T-helper 17 cell (primary cell): ENCODE measurements at places on chromosomes 6 and 20.

GRCh38 chr6:119562168-119562567 lies 212.6 kb upstream of the MAN1A1 start:
- no peak for DNase-seq

DNA sequence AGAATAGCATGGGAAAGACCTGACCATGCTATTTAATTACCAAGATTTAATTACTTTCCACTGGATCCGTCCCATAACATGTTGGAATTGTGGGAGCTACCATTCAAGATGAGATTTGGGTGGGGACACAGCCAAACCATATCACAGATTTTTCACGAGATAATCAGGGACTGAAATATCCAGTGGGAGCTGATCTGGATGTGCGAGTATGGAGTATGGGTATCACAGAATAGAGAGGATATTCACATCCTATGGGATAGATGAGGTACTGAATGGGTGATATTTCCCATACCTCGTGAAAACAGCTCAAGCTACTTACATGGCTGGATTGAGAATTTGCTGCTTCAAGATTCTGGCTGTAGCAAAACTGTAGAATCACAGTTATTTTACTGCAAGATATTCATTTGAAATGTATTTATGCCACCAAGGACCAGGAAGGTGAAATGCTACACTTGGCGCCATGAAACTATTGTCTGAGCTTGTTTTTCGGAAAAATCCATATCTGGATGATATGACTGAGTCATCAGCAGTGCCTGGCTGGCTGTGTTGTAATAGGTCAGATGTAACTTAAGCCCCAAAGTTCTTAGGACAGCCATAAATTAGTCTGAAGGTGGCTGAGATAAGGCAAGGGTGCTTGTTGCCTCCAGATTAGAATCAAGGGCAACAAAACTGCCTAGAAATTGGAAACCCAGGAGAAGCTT lies 29.8 kb downstream of the KCNS1 start:
- no peak for DNase-seq

DNA sequence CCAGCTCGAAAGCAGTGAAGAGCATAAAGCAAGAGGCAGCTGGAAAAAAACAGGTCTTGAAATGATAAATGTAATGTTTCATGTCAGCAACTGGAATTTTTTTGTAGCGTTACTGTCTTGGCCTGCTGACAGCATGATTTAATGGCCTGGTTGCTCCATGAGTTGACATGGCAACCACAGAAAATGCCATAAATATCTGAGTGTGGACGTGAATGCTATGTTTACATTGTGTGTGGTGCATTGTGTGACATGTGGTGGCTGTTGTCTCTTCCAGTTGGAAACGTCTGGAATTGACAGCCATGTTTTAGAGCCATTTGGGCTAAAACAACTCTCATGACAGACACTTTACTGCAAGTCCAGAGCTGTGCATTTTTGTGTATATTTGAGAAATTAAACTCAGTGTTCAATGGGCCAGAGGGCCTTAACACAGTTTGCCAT lies 170.0 kb downstream of the FOXA2 start:
- DNase-seq, result no peak

GRCh38 chr20:61877776-61878477 lies 187.8 kb downstream of the TAF4 start:
- no peak for DNase-seq

DNA sequence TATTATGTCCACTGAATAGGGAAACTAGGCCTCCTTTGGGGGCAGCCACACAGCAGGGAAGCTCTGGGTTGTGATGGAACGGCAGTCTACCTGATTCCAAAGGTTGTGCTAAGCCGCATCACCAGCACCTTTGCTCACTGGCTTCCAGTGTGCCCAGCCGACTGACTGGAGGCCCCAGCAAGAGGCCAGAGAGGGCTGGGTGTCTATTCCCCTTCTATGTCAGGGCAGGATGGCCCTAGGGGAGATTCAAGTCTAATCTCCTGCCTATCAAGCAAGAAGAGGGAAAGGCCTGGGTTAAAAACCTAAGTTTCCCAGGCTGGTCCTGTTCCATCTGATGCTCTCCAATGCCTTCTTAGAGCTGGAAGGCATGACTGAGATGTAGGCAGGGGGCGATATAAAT lies 53.6 kb downstream of the JPH2 start:
- DNase-seq, result no peak

GRCh38 chr6:133300896-133301295 lies 59.7 kb downstream of the EYA4 start:
- no peak for DNase-seq

DNA sequence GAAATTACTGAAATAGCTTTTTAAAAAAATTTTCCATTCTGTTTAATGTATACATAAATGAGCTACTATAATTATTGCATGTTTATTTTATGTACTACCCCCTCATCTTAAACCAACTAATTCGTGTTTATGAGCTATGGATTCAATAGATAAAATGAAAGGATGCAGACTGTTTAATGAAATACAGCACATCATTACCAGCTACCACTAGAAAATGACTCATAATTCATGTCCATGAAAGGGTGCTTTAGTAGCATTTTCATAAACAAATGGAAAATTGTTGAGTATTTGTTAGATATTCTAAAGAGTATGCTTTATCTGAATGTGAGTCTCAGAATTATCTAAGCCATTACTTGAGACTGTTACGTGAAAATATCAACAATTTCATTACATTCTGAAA lies 1590.1 kb downstream of the HACE1 start:
- no peak for DNase-seq

GRCh38 chr6:142531727-142532126 lies 229.9 kb downstream of the ADGRG6 start:
- DNase-seq, result no peak

DNA sequence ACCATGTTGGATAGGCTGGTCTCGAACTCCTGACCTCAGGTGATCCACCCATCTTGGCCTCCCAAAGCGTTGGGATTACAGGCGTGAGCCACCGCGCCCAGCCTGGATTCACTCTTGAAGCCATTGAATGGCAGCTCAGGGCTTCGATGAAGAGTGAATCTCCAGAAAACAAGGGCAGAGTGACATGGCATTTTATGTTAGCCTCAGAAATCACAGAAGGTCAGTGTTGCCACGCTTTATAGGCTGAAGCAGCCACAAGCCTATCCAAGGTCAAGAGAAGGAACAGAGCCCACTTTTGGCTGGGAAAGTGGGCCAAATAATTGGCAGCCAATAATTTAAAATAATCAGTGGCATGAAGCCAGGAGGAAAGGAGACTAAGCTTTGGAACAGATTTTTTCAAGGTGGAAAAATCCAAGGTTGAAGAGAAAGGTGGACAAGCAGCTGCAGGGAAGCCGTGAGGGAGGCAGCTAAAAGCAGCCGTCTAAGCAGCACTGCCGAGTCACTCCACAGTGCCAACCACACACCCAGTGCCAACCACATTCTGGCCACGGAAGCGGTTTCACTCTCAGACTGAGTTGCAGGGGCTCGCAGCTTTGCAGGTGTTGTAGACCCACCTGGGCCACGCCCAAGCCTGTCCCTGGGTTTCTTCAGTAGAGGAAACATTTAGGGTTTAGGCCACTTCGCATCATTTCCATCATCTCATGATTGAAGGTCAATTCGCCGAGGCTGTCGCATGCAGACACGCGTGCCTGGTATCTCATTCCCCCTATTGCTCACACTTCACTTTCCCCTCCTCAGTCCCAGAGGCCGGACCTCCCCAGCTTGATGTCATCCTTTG lies 17.4 kb upstream of the AVP start:
- DNase-seq, result no peak

DNA sequence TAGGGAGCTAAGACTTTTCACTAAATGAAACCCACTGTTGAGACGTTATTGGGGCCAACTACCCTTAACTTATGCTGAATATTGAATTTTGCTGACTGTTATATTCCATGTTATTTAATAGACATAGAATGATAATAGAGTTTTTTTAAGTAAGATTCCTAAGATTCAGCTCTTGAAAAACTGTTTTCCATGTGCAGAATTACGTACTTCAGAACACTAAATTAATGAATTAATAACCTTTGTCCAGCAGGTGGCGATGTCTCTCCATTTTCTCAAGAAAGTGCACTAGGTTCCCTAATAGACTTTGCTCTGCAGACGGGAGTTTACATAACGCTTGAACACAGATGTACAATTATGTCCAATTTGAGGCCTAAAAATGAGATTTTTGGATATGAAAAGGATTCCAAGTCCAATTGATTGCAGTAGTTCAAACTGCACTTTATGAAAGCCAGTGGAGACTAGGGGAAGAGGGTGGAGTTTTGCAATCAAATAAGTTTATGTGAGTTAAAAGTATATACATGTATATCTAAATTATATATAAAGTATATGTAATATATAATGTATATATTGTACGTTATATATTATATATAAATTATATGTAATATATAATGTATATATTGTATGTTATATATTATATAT lies 282.1 kb downstream of the UST start:
- DNase-seq, result peak; percentile 32

DNA sequence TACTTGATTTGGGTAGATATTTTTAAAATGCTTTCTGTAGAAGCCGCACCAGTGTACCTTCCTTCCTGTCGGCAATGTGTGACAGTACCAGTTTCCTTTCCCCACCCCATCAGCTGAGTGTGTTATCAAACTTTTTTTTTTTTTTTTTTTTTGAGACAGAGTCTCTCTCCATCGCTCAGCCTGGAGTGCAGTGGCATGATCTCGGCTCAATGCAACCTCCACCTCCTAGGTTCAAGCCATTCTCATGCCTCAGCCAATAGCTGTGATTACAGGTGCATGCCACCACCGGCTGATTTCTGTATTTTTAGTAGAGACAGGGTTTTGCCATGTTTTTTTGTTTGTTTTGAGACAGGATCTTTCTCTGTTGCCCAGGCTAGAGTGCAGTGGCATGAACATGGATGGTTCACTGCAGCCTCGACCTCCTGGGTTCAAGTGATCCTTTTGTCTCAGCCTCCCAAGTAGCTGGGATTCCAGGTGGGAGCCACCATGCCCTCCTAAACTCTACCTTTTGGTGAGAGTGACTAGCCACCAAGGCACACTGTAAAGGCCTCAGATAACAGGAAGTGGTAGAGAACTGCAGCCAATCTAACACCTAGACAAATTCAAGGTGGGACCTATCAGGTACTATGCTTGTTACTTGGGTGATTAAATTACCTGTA lies 26.5 kb upstream of the ZBTB22 start:
- DNase-seq, result peak; percentile 35

DNA sequence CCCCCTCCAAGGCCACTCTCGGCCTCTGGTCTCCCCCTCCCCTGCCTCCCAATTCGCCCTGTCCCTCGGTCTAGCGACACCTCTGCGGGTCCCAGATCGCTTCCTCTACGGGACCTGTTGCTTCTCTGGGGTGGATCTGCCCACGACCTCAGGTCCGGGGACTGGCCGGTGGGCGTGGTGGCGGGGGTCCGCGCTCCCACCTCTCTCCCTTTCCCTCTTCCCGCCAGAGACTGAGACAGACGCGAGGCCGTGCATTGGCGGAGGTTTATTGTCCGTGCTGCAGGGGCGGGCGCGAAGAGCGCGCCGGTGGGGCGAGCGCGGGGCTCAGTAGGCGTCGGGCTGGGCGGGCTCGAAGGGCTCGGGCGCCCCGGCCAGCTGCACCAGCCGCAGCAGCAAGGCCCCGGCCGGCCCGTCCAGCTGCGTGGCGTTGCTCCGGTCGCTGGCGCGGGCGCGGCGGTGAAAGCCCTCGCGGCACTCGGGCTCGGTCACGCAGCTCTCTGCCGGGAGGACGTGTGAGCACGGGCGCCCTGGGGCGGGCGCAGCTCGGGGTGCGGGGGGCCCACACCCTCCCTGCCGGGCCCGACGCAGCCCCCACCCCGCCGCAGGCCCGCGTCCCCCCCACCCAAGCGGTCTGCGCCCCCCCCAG lies 2.1 kb downstream of the AVP start:
- DNase-seq, result no peak

DNA sequence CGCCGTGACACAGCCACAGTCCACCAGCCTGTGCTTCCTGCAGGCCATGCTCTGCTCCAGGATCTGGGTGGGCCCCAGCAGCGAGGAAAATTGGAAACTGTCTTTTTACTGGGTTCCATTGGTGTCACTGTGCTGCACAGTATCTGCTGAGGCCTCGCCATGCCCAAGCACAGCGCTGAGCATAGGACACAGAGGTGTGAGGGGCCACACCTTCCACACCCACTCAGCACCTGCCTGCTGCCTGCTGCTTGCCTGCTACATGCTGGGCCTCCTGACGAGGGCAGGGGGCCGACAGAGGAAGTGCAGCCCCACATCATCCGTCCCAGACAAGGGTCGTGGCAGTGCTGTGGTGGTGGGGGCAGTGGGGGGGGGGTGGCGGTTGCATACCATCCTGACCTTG lies 173.0 kb upstream of the THBS2 start:
- DNase-seq, result no peak

DNA sequence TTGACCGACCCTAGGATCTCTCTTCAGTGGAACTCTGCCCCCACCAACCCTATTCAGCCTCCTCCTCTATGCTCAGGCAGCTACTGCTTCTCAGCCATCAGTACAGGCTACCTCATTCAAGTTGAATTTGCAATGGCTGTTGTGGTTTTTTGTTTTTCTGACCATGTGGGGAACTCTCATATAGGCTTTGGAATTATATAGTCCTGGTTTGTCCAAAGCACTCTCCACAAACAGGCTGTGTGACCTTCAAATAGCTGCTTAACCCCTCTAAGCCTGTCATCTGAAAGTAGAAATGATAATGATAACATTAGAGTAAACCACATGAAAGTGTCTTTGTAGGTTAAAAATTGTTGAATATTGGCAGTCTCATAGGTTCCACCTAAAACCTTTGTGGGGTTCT lies 80.3 kb downstream of the UNC5CL start:
- DNase-seq, result no peak

GRCh38 chr20:34995192-34995591 lies 39.5 kb downstream of the MYH7B start:
- no peak for DNase-seq

GRCh38 chr20:10190456-10190855 lies 28.2 kb upstream of the SNAP25 start:
- no peak for DNase-seq

DNA sequence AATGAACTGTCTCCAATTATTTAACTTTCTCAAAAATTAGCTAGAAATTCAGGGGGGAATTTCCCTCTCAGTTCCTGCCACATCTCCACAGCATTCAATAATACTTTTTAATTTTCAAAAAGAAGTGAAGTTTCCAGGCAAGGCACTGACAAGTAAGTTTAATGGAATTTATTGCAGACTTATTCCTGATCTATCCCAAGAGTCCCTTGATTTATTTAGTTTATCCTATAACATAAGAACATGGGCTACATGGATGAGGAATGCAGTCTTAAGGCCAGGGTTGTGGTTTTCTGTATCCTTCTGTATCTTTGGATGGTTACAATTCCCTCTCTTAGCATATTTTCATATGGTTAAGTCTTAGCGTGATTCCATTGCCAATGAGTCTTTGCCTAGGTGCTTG lies 126.5 kb downstream of the TSHZ2 start:
- DNase-seq, result no peak

DNA sequence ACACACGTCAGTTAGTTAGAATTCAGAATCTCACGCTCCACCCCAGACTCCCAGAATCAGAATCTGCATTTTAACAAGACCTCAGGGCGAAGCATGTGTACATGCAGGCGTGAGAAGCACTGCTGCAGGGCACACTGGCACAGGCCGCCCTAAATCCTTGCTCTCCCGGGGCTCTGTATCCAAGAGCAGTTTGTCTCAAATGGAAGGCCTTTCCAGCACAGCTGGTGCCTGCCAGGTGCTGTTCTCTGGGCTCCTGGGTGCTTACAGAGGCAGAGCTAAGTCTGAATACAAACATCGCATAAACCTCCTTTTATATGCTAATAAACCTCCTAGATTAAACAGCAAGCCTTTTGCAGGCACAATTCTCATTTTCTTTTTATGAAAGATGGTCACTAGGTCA lies 119.1 kb upstream of the CD93 start:
- no peak for DNase-seq
